A673 (cell line): ENCODE measurements at places on chromosomes 4 and X. TPM values are rescaled to one million over a fixed set of nuclear protein-coding genes. Genes with fewer than 3 reads are reported as not detected.

DNA sequence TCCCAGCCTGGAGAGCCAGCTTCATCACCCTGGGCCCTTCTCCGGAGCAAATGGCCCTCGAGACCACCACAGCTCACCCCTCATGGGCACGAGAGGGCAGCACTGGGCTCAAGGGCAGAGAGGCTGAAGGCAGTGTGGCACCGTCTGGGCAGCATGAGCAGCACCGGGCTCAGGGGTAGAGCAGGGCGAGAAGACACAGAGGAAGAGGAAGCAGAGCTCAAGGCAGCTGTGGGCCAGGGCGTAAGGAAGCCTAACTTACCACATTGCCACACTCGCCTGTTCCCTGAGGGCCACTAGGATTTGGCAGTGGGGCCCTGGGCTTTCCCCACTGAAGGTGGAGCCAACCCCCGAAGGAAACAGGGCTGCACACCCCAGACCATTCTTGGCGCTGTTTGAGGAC lies 15.5 kb downstream of the ZNF185 start:
- no peaks in the 10 kb centered on the region for H3K27me3 ChIP-seq
- H3K36me3 ChIP-seq = no peaks in the 10 kb centered on the region
- H3K27ac ChIP-seq = no peak overlapping the region
- no peak overlapping the region for H3K4me3 ChIP-seq
- DNase-seq = no peak
- no peaks in the 10 kb centered on the region for H3K4me1 ChIP-seq

DNA sequence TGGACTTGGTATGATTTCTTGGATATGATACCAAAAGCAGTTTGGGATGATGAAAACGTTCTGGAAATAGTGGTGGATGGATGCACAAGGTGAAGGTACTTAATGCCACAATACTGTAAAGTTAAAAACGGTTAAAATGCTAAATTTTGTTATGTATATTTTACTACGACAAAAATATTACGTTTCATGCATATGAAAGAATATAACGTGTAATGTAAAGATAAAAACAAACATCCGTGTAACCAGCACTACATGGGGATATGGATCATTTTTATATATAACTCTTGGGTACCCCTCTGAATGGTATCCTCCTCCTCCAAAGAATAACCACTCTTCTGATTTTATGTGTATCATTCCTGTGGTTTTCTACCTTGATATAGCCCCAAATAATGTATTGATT lies 862 bp upstream of the CENPU start:
- H3K27me3 ChIP-seq = no peaks in the 10 kb centered on the region
- no peak overlapping the region for H3K27ac ChIP-seq
- peaks cover 19% of the 10 kb centered on the region for H3K4me1 ChIP-seq
- no peak for DNase-seq

DNA sequence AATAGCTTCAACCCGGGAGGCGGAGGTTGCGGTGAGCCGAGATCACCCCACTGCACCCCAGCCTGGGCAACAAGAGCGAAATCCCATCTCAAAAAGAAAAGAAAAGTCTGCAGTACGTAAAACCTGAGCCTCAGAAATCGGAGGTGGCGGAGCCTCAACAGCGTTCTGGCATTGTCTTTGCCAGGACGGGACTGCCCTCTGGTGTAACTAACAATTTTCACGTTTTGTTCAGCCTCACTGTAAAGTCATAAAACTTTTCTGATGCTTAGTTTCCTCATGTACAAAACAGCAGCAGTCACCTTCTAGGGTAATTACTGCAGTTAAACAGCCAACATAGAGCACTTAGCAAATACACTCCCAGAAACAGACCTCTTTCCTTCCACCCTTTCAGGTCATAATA lies 121.7 kb downstream of the RBM47 start:
- H3K4me1 ChIP-seq = no peaks in the 10 kb centered on the region
- H3K4me3 ChIP-seq = no peak overlapping the region
- no peak overlapping the region for H3K27ac ChIP-seq
- H3K36me3 ChIP-seq = no peaks in the 10 kb centered on the region
- no peaks in the 10 kb centered on the region for H3K27me3 ChIP-seq
- peak; percentile 37 for DNase-seq

DNA sequence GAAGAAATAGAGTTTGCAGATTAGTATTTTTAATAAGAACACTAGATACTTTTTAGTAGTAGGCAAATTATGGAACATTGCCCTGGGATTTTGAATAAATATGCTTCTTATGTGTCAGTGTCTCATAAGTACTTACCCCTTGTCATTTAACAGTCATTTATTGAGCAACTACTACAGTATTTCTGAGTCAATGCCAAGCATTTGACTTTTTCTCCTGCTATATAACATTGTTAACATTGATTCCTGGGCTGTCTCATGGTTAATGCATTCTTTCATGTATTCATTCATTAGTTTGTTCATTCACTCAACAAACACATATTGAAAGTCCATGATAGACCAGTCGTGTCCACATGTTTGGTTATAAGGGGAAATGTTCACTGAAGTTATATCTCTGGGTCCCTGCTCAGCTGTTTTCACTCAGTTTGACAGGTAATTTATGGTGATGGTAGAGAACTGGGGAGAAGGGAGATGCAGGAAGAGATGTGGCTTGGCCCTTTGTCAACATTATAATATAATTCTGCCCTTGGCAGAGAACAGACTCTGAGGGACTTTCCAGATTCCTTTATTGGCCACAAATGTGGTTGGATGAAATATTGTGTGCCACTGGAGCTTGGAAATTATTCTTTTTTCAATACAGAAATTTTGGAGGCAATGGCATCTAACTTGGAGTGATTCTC lies 49.8 kb downstream of the OSTC start:
- H3K27me3 ChIP-seq = no peaks in the 10 kb centered on the region
- H3K4me3 ChIP-seq = no peak overlapping the region
- no peaks in the 10 kb centered on the region for H3K36me3 ChIP-seq

Gene FGFBP1
- not detected in 2 replicates for total RNA-seq

Gene CENPVL2
- 1.5 and 1.7 TPM in 2 replicates for total RNA-seq

Gene RTL5
- total RNA-seq = 8.4 and 11.5 TPM in 2 replicates

DNA sequence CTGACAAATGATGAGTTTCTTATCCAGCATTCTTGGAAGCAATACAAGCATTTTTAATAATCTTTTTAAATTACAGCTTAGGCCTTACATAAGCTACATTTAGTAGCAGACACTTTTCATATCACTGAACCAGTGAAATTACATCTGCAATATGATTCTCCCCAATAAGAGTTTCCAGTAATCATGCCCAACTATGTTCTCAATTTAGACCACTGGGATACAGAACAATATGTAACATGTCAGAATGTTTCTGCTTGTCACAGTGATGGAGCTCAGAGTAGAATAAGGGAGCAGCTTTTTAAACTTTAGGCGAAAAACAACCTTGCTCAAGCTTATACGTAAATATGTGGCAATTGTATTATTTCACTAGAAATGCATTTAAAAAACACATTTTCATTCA lies 1132.2 kb downstream of the FAT4 start:
- H3K27ac ChIP-seq = no peak overlapping the region
- no peaks in the 10 kb centered on the region for H3K27me3 ChIP-seq
- H3K4me3 ChIP-seq = no peak overlapping the region
- no peak for DNase-seq
- no peaks in the 10 kb centered on the region for H3K4me1 ChIP-seq

Gene XPNPEP2
- not detected in 2 replicates for total RNA-seq

DNA sequence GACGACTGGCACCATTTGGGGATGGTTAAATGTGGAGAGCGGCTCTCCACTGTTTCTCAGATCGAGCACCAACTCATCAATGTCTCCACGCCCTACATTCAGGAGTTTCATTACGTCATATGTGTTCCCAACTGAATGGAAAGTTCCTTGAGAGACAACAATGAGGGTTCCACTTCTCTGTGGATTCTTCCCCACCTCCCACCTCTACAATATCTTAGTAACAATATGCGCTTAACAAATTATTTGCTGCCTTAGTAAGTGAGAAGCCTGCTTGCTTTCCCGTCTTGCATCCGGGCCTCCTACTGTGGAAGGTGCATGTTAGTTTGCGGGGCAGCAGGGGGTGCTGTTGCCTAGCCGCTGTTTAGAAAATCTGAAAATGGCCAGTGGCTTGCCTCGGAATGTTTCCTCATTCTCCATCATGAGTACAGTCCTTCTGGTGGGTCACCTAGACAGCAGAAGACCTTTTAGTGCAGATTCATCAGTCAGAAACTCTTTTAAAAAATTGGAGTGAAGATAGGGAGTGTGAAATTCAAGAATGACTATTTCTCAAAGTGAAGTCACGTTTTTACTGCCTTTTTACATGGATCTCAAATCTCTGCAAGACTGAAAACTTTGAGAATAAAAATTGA lies 55.7 kb downstream of the PHOX2B start:
- H3K27me3 ChIP-seq = peaks cover 26% of the 10 kb centered on the region
- no peak overlapping the region for H3K27ac ChIP-seq
- no peaks in the 10 kb centered on the region for H3K4me1 ChIP-seq
- peak overlapping the region; percentile 2 for H3K4me3 ChIP-seq
- DNase-seq = peak; percentile 76

DNA sequence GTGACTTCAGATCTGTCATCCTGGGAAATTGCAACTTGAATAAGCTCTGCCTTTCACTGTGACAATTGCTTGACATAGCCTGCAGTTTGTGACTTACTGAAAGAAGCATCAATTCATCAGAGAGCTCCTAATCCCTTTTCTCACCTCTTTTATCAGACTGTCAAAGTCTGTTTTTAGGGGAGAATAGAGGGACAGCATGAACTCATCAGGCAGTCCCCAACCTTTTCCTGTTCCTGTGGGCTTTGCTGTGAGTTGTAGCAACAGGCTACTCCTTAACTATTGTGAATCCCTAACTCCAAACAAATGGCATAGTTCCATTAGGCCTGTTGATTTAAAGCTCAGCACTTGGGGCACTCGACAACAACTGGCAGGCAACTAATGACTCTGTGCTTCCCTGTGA lies 64.9 kb downstream of the DOCK11 start:
- no peak overlapping the region for H3K4me3 ChIP-seq
- H3K27ac ChIP-seq = no peak overlapping the region
- no peak for DNase-seq
- H3K27me3 ChIP-seq = no peaks in the 10 kb centered on the region

Gene ETDB
- total RNA-seq = not detected in 2 replicates

- no peak overlapping the region for H3K4me3 ChIP-seq
- H3K27me3 ChIP-seq = no peaks in the 10 kb centered on the region
- no peak for DNase-seq
- H3K36me3 ChIP-seq = no peaks in the 10 kb centered on the region
- H3K4me1 ChIP-seq = no peaks in the 10 kb centered on the region
These were observed 38.5 kb upstream of the UGT2B7 start for GRCh38 chr4:69057620-69058409.

- no peaks in the 10 kb centered on the region for H3K36me3 ChIP-seq
- no peak overlapping the region for H3K4me3 ChIP-seq
- no peaks in the 10 kb centered on the region for H3K27me3 ChIP-seq
These were observed 26.2 kb upstream of the ARHGEF6 start for GRCh38 chrX:136806891-136807410.

- no peaks in the 10 kb centered on the region for H3K27me3 ChIP-seq
- no peaks in the 10 kb centered on the region for H3K36me3 ChIP-seq
- no peak overlapping the region for H3K27ac ChIP-seq
- peaks cover 14% of the 10 kb centered on the region for H3K4me1 ChIP-seq
These were observed 28.5 kb downstream of the SASH3 start for GRCh38 chrX:129808158-129808828.

Gene CYTL1
- total RNA-seq = 7.5 and 9.1 TPM in 2 replicates

DNA sequence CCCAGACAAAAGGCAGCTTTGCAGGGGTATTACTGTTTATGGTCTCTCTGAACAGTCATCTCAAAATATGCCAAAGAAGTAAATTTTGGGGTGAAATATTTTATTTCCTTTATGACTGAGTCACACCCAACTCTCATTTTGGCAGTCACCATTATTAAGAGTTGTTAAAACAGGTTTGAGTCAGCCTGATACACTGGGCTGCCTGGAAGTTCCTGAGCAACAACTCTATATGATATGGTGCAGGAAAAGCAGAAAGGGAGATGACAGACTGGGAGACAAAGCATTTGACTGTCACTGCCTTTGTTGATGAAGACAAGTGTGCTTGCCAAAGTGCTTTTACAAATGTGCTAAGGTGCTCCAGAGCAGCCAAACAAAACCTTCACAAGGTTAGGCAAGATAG lies 1263.5 kb downstream of the PCDH7 start:
- H3K27ac ChIP-seq = no peak overlapping the region
- H3K4me3 ChIP-seq = no peak overlapping the region
- H3K36me3 ChIP-seq = no peaks in the 10 kb centered on the region

Gene SSX1
- total RNA-seq = not detected in 2 replicates

- H3K27ac ChIP-seq = no peak overlapping the region
- no peak overlapping the region for H3K4me3 ChIP-seq
- no peaks in the 10 kb centered on the region for H3K4me1 ChIP-seq
- no peaks in the 10 kb centered on the region for H3K27me3 ChIP-seq
- no peak for DNase-seq
- H3K36me3 ChIP-seq = no peaks in the 10 kb centered on the region
These were observed 833.2 kb downstream of the CCSER1 start for GRCh38 chr4:90960433-90960832.

DNA sequence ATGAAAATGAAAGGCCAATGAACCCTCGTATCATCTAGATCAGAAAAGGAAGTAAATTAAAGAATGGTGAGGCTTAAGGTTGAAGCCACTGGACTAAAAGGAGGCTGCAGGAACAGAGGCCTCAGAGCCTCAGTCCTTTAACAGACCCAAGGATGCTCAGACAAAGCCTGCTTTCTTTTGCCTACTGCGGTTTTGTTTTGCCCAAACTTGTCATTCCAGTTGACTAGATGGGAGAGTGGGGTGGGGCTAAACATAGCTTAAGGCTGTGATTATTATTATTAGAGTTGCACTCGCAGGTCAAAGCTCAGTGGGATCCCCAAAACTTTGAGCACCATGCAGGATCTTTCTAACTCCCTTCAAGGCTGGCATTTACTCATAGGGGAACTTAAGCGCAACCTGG lies 163.9 kb downstream of the RBM46 start:
- peaks cover 5% of the 10 kb centered on the region for H3K4me1 ChIP-seq
- no peak overlapping the region for H3K4me3 ChIP-seq
- DNase-seq = no peak
- H3K27ac ChIP-seq = no peak overlapping the region

Gene FAM184B
- total RNA-seq = 0.15 and 0.26 TPM in 2 replicates

GRCh38 chrX:7586126-7586525 lies 256.8 kb upstream of the VCX start:
- DNase-seq = peak; percentile 25
- no peaks in the 10 kb centered on the region for H3K27me3 ChIP-seq
- H3K4me1 ChIP-seq = no peaks in the 10 kb centered on the region
- H3K27ac ChIP-seq = no peak overlapping the region

DNA sequence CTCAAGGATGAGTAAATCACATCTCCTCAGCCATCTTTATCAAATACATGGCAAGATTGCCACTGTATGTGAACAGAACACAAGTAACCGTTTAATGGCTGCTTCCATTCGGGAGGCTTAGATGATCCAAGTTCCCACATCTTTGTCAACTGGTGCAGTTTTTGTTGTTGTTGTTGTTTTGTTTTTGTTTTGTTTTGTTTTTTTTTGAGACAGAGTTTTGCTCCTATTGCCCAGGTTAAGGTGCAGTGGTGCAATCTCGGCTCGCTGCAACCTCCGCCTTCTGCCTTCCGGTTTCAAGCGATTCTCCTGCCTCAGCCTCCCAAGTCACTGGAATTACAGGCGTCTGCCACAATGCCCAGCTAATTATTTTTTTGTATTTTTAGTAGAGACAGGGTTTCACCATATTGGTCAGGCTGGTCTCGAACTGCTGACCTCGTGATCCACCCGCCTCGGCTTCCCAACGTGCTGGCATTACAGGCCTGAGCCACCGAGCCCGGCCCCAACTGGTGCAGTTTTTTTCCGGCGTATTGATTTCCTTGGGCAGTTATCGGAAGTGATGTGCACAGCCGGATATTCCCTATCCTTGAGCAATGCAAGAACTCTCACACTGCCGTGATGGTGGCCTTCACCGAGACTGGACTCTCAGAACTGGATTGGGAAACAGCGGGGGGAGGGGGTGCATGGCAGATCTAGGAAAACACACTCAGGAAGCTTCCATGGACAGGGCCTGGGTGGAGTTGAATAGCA lies 29.2 kb upstream of the TRIM2 start:
- no peak overlapping the region for H3K27ac ChIP-seq
- no peaks in the 10 kb centered on the region for H3K27me3 ChIP-seq
- no peak for DNase-seq
- no peak overlapping the region for H3K4me3 ChIP-seq
- no peaks in the 10 kb centered on the region for H3K36me3 ChIP-seq
